Heart left ventricle (tissue), 16 donors: ENCODE measurements at places on chromosomes 5 and 9. TPM values are rescaled to one million over a fixed set of nuclear protein-coding genes. Genes with fewer than 3 reads are reported as not detected.

The TAS2R1 gene
- not detected for total RNA-seq

The CKMT2 gene
- total RNA-seq = 2,095 TPM

The DMGDH gene
- total RNA-seq = 1.6 TPM

The FOXI1 gene
- total RNA-seq = not detected

The SPATA31A6 gene
- total RNA-seq = not detected

The FIBCD1 gene
- total RNA-seq = 2.3 TPM

The GABRA1 gene
- not detected for total RNA-seq

The OTP gene
- total RNA-seq = not detected

The SLC6A3 gene
- total RNA-seq = not detected

The C5orf47 gene
- not detected for total RNA-seq

The CNTNAP3 gene
- total RNA-seq = 12.4 TPM

The IRX1 gene
- 0.16 TPM for total RNA-seq

The IRX2 gene
- total RNA-seq = 0.56 TPM

The SHISAL2B gene
- total RNA-seq = not detected

The TAF11L10 gene
- total RNA-seq = not detected

The JAKMIP2 gene
- 0.07 TPM for total RNA-seq

The PRDM9 gene
- not detected for total RNA-seq

The CRHBP gene
- 1.4 TPM for total RNA-seq

The BNC2 gene
- total RNA-seq = 3.8 TPM

The FBN2 gene
- 28.0 TPM for total RNA-seq

The FOXD1 gene
- total RNA-seq = not detected

The ZNF189 gene
- 34.6 TPM for total RNA-seq

The RORB gene
- total RNA-seq = 5.2 TPM

The CCDC192 gene
- not detected for total RNA-seq

The LCNL1 gene
- total RNA-seq = 2.2 TPM

The NPM1 gene
- 569 TPM for total RNA-seq

The STPG3 gene
- total RNA-seq = not detected

The JAK2 gene
- total RNA-seq = 58.9 TPM

The MELK gene
- not detected for total RNA-seq

The LOX gene
- total RNA-seq = 2.7 TPM
